ENCODE measurements at places on chromosomes 4 and X. TPM values are rescaled to one million over a fixed set of nuclear protein-coding genes. Genes with fewer than 3 reads are reported as not detected.
A peak's percentile ranks its signal among the peaks of the same experiment; 100 is the strongest.

- no peaks in the 10 kb centered on the region for H3K27me3 ChIP-seq
- H3K4me1 ChIP-seq: peaks cover 37% of the 10 kb centered on the region
- H3K4me3 ChIP-seq: no peak overlapping the region
- peak overlapping the region; percentile 41 for H3K27ac ChIP-seq
Observed at GRCh38 chr4:10670321-10670720, 14.2 kb downstream of the CLNK start.

CRLF2 gene
- 3.4 TPM for total RNA-seq

SPATA18 gene
- total RNA-seq: 0.73 TPM

GRCh38 chr4:41069257-41069656, 145.1 kb downstream of the APBB2 start:
- H3K27ac ChIP-seq: no peak overlapping the region
- H3K4me1 ChIP-seq: no peaks in the 10 kb centered on the region
- H3K36me3 ChIP-seq: no peaks in the 10 kb centered on the region

GRCh38 chrX:14039344-14039743, 9.7 kb upstream of the GEMIN8 start:
- no peak overlapping the region for H3K4me3 ChIP-seq
- H3K36me3 ChIP-seq: no peaks in the 10 kb centered on the region
- H3K4me1 ChIP-seq: no peaks in the 10 kb centered on the region
- H3K27me3 ChIP-seq: peaks cover 15% of the 10 kb centered on the region
- no peak overlapping the region for H3K27ac ChIP-seq
- DNase-seq: peak; percentile 72

- DNase-seq: peak; percentile 59
- peaks cover 3% of the 10 kb centered on the region for H3K4me1 ChIP-seq
- no peak overlapping the region for H3K4me3 ChIP-seq
- no peaks in the 10 kb centered on the region for H3K27me3 ChIP-seq
- H3K27ac ChIP-seq: no peak overlapping the region
Observed at GRCh38 chrX:13506574-13506973, 62.8 kb upstream of the EGFL6 start.

- peak overlapping the region; percentile 69 for H3K4me3 ChIP-seq
- peak overlapping the region; percentile 86 for H3K27ac ChIP-seq
- H3K4me1 ChIP-seq: peaks cover 37% of the 10 kb centered on the region
- H3K27me3 ChIP-seq: no peaks in the 10 kb centered on the region
- DNase-seq: no peak
Observed at GRCh38 chr4:25863347-25863784, 578 bp upstream of the SEL1L3 start.

- no peak for DNase-seq
- H3K27ac ChIP-seq: no peak overlapping the region
- no peaks in the 10 kb centered on the region for H3K4me1 ChIP-seq
- no peak overlapping the region for H3K4me3 ChIP-seq
- no peaks in the 10 kb centered on the region for H3K36me3 ChIP-seq
- no peaks in the 10 kb centered on the region for H3K27me3 ChIP-seq
Observed at GRCh38 chr4:126755506-126755905, 877.3 kb upstream of the INTU start.

- H3K36me3 ChIP-seq: no peaks in the 10 kb centered on the region
- no peak overlapping the region for H3K4me3 ChIP-seq
- DNase-seq: no peak
- H3K4me1 ChIP-seq: no peaks in the 10 kb centered on the region
- peaks cover 13% of the 10 kb centered on the region for H3K27me3 ChIP-seq
Observed at GRCh38 chr4:147582386-147583060, 34.7 kb upstream of the TMEM184C start.

DNA sequence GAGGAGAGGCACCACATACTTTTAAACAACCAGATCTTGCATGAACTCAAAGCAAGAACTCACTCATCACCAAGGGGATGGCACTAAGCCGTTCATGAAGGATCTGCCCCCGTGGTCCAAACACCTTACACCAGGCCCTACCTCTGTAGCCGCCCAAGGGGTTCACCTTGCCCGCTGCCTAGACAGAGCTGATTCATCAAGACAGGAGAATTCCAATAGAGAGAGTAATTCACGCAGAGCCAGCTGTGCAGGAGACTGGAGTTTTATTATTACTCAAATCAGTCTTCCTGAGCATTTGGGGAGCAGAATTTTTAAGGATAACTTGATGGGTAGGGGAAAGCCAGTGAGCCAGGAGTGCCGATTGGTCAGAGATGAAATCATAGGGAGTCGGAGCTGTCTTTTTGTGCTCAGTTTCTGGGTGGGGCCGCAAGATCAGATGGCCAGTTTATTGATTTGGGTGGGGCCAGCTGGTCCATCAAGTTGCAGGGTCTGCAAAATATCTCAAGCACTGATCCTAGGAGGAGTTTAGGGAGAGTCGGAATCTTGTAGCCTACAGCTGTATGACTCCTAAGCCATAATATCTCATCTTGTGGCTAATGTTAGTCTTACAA, 364.7 kb downstream of the PCDH7 start:
- no peak overlapping the region for H3K4me3 ChIP-seq
- H3K36me3 ChIP-seq: no peaks in the 10 kb centered on the region
- H3K27me3 ChIP-seq: no peaks in the 10 kb centered on the region
- no peak overlapping the region for H3K27ac ChIP-seq
- no peak for DNase-seq
- H3K4me1 ChIP-seq: no peaks in the 10 kb centered on the region

PNMA3 gene
- total RNA-seq: 1.4 TPM

CLNK gene
- not detected for total RNA-seq

- no peak overlapping the region for H3K4me3 ChIP-seq
- no peaks in the 10 kb centered on the region for H3K36me3 ChIP-seq
- no peaks in the 10 kb centered on the region for H3K4me1 ChIP-seq
- H3K27ac ChIP-seq: no peak overlapping the region
Observed at GRCh38 chr4:91963486-91963885, 340.3 kb upstream of the GRID2 start.

DNA sequence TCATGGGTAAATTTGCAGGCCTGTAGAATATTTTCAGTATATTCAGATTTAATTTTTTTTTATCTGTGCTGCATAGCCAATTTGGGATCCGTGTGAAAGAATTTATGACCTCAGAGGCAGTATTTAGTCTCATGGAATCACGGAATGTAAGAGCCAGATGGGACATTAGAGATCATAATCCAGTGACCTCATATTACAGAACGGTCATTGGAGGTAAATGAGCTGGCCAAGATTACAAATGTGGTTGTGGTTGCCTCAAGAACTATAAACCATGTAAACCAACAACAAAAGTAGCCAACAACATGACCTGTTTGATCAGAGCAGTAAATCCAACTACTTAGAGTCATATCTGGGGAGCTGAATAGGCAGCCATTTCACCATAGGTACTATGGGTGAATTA, 71.6 kb downstream of the AMOT start:
- no peak overlapping the region for H3K27ac ChIP-seq
- no peak for DNase-seq

- H3K4me3 ChIP-seq: peak overlapping the region; percentile 88
- H3K27me3 ChIP-seq: no peaks in the 10 kb centered on the region
- H3K4me1 ChIP-seq: peaks cover 22% of the 10 kb centered on the region
- peaks cover 14% of the 10 kb centered on the region for H3K36me3 ChIP-seq
- no peak for DNase-seq
- H3K27ac ChIP-seq: peak overlapping the region; percentile 98
Observed at GRCh38 chrX:153973127-153974002, 811 bp downstream of the TMEM187 start.

DNA sequence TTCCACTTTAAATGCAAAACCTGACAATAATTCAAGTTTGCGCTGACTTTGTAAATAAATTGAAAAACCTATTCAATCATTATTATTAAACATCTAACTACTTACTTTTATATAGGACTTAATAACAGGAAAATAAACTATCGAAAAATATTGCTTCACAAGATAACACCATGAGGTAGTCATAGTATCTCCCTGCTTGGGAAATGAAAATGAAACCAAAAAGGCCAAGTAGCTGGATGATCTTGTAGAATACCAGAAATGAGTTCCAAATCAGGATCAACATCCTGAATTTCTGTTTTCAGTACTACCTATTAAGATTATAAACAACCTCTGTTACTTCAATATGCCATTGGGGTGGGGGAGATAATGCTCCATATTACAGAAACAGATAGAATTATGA, 58.9 kb downstream of the CHIC2 start:
- H3K4me1 ChIP-seq: peaks cover 9% of the 10 kb centered on the region
- DNase-seq: no peak
- no peak overlapping the region for H3K4me3 ChIP-seq
- H3K36me3 ChIP-seq: peaks cover 50% of the 10 kb centered on the region
- H3K27ac ChIP-seq: peak overlapping the region; percentile 57

ART3 gene
- not detected for total RNA-seq

MAGEA12 gene
- total RNA-seq: not detected

- H3K36me3 ChIP-seq: peaks cover 58% of the 10 kb centered on the region
- no peak for DNase-seq
- H3K27me3 ChIP-seq: no peaks in the 10 kb centered on the region
- H3K4me3 ChIP-seq: peak overlapping the region; percentile 66
Observed at GRCh38 chr4:6926081-6926480, 16.5 kb downstream of the TBC1D14 start.

DNA sequence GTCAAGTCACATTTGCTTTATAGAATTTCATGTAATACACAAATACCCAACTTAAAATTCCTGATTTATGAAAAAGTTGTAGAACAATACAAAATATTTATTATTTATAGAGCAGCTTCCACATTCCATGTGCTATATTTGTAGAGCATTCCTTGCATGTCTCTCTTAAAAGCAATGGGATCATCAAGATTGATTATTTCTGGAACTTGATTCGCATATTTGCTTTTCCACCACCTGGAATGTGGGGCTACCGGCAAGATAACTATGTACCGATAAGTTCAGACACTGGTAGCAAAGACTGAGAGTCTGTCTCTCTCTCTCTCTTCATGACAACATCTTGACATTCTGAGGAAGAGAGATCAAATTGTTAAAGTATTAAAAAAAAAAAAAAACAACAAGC, 59.3 kb downstream of the MAPK10 start:
- no peaks in the 10 kb centered on the region for H3K4me1 ChIP-seq
- no peaks in the 10 kb centered on the region for H3K27me3 ChIP-seq
- no peak overlapping the region for H3K4me3 ChIP-seq
- H3K36me3 ChIP-seq: no peaks in the 10 kb centered on the region

GRCh38 chr4:74724979-74725378, 69.3 kb downstream of the BTC start:
- no peak overlapping the region for H3K27ac ChIP-seq
- H3K4me3 ChIP-seq: no peak overlapping the region
- H3K36me3 ChIP-seq: no peaks in the 10 kb centered on the region
- H3K27me3 ChIP-seq: peaks cover 8% of the 10 kb centered on the region
- H3K4me1 ChIP-seq: no peaks in the 10 kb centered on the region

- H3K27me3 ChIP-seq: no peaks in the 10 kb centered on the region
- H3K27ac ChIP-seq: no peak overlapping the region
- peaks cover 3% of the 10 kb centered on the region for H3K4me1 ChIP-seq
- DNase-seq: no peak
Observed at GRCh38 chr4:113788888-113789287, 27.4 kb upstream of the CAMK2D start.

GRCh38 chr4:78244705-78245485, 187.8 kb downstream of the FRAS1 start:
- H3K27me3 ChIP-seq: peaks cover 18% of the 10 kb centered on the region
- no peak overlapping the region for H3K4me3 ChIP-seq
- no peak overlapping the region for H3K27ac ChIP-seq
- H3K4me1 ChIP-seq: no peaks in the 10 kb centered on the region

SPANXD gene
- not detected for total RNA-seq

XAGE1A gene
- total RNA-seq: not detected

- H3K36me3 ChIP-seq: no peaks in the 10 kb centered on the region
- no peaks in the 10 kb centered on the region for H3K4me1 ChIP-seq
- H3K27me3 ChIP-seq: no peaks in the 10 kb centered on the region
- no peak overlapping the region for H3K4me3 ChIP-seq
Observed at GRCh38 chr4:66178906-66179305, 508.6 kb upstream of the EPHA5 start.

DNA sequence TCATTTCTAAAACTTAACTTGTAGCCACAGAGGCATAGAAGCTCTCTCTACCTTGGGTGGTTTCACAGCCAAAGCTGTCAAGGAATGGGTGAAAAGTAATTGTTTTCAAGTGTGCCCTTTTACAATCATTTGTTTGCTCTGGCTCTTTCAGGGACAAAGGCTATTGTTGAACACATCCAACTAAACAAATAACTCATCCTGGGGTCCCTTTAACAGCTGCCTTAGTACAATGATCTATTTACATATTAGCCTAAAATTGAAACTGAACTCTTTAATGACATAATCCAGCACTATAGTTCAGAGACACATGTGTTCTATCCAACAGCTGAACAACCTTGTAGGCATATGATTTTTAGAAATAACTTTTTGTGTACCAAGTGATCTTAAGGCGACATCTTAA, 3.7 kb downstream of the HHIP start:
- no peak overlapping the region for H3K27ac ChIP-seq
- H3K36me3 ChIP-seq: no peaks in the 10 kb centered on the region
- H3K4me3 ChIP-seq: no peak overlapping the region
- no peak for DNase-seq

SLC38A5 gene
- 78.9 TPM for total RNA-seq

RHOXF1 gene
- total RNA-seq: not detected

FGF5 gene
- total RNA-seq: not detected
